C1 segment of cervical spinal cord (tissue), 14 donors: ENCODE measurements at places on chromosomes 6 and 20.

GRCh38 chr6:124078169-124078568, 274.5 kb downstream of the NKAIN2 start:
- DNase-seq, result no peak

GRCh38 chr20:17138237-17138636, 88.6 kb upstream of the PCSK2 start:
- DNase-seq, result no peak

GRCh38 chr6:169862892-169863525, 111.6 kb downstream of the ERMARD start:
- no peak for DNase-seq

- no peak for DNase-seq
Measured at GRCh38 chr6:39051399-39052122, 3.0 kb downstream of the GLP1R start.

DNA sequence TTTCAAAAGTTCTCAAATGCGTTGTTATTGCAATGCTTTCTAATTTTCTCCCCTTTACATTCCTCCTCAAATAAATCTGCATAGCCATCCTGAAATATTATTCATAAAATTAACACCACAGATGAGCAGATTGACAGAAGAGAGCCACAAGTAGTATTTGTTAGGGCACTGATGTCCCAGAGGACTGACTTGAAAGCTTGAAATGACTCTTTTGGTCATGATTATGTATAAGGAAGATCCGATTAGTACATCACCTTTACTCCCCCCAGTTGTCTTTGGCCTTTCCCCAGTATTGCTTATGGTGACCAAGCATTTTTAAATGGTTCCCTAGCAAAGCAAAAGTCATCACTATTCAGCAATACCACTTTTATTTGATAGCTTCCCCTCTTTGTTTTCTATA, 187.6 kb downstream of the ADAT2 start:
- no peak for DNase-seq

GRCh38 chr6:71556141-71556540, 267.5 kb downstream of the OGFRL1 start:
- DNase-seq, result no peak

DNA sequence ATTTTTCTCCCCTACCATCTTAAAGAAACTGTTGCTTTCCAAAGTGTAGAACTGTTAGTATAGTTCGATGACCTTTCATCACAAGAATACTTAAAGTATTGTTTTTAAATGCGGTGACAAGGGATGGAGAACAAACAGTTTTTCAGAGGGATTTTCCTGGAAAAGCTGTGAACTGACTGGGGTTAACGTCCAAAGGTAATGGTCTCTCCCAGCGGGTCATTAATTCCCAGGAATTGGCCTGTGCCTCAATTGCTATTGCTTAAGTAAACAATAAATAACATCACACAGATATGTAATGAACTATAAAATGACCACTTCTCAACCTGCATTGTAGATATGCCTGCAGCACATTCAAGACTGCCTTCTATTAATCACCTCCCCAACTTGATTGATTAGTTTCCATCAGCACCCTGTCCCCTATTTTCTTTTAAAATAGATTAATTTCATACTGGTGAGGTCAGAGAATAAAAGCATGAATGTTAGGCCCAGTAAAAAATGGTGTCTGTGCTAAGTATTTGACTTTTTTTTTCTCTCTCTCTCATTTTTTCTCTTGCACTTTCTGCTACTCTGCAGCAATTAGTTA, 268.2 kb downstream of the SAMD5 start:
- DNase-seq, result no peak

GRCh38 chr20:3712279-3712873, at the start of gene SIGLEC1:
SIGLEC1 (minus strand) TSS chr20:3712600; CDS start chr20:3707128, 5,472 bp downstream.
- peak; percentile 21 for DNase-seq

DNA sequence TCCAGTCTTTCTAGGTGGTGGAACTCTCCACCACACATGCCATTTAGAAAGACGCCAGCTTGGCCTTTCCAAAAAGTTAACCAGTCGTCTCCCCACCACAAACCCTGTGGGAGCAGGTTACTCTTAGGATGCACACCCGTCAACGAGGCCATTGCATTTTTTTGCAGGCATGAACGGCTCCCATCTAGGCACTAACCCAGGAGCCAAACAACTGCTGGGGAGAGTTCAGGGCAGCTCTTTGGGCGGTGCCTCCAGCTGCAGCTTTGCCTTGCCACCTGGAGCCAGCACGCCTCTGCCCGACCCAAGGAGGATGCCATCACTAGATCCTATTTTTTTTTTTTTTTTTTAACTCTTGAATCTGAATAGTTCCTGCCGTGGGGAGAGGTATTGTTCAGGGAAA, 39.9 kb downstream of the TBC1D7 start:
- no peak for DNase-seq

- no peak for DNase-seq
Measured at GRCh38 chr6:160412993-160413392, 64.8 kb downstream of the SLC22A3 start.

DNA sequence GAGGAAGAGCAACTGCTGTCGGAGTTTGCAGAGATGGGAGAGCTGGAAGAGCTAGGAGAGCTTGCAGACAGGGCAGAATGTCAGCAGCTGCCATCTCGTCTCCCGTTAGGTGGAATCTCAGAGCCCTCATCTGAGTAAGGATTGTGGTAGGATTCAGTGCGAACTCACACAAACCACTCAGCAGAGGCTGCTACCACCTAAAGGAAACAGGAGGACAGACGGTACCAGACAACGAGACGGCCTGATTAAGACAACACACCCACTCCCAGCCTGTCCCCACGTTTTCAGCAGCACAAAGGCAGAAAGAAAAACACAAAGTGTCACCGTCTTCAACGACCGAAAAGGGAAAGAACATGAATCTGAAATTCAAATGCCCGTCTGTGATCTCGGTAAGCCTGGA, 4.1 kb downstream of the LEMD2 start:
- DNase-seq, result no peak

DNA sequence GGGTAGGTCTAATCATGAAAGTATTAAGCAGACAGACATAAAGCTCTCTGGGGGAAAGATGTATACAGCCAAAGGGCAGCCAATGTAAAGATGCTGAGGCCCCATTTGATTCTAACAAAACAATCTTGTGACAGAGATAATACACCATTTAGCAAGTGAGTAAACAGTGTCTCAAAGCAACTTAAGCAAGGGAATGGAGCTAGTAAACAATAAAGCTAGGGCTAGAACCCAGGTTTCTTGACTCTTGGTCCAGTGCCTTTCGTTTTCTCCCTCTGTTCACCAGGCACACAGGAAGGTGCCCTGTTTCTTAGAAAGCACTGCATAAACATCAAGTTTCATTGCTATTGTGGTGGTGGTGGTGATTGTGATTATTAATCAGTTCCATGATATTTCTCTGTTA, 5.1 kb downstream of the ELOVL2 start:
- no peak for DNase-seq

GRCh38 chr6:67591910-67592309, 1043.2 kb upstream of the ADGRB3 start:
- DNase-seq, result no peak

DNA sequence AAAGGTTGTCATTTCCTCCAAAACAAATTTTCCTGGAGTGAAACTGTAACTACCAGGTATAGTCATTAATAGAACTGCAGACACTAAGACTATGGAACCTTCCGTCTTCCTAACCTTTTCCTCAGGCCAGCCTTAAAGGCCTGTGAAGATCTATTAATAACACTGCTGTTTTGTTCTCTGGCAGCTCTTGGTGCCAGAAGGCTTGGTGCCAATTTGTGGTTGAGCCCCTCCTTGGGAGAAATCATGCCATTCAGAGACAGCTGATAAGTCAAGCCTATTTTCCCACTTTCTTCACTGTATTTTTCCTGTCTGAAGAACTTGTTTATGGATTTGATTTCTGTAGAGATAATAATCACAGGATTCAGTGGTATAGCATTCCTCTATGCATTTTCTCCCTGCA, 64.8 kb downstream of the HCRTR2 start:
- DNase-seq, result no peak

- DNase-seq, result no peak
Measured at GRCh38 chr6:24306038-24306437, 51.8 kb downstream of the DCDC2 start.

- no peak for DNase-seq
Measured at GRCh38 chr6:45786355-45786781, 229.3 kb downstream of the CLIC5 start.

DNA sequence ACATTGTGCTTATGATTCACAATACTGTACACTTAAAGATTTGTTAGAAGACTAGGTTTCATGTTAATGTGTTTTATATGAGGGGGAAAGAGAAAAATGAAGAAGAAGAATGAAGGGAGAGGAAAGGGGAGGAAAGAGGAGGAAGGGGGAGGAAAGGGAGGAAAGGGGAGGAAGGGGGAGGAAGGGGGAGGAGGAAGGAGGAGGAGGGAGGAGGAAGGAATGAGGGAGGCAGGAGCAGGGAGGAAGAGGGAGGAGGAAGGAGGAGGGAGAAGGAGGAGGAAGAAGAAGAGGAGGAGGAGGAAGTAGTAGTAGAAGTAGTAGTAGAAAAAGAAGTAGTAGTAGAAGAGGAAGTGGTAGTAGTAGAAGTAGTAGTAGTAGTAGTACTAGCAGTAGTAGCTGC, 70.6 kb downstream of the COL21A1 start:
- no peak for DNase-seq

- no peak for DNase-seq
Measured at GRCh38 chr6:166502453-166502852, 84.0 kb downstream of the RAMACL start.

DNA sequence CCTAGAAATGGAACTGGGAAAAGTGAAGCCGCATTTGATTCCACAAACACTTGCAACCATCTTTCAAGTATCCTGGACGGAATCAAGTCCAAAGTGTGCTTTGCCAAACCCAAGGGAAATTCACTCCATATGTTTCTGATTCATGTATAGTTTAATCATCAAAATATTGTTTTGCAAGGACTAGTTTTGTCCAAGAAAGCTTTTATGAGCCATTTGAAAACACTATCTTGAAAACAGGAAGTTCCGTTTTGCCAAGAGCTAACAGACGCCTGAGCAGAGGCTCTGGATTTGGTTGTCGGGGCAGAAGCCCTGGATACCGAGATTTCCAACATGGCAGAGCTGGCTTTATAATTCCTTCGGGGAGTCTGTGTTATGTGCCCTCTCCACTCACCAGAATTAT, 251.1 kb downstream of the PHACTR1 start:
- no peak for DNase-seq

DNA sequence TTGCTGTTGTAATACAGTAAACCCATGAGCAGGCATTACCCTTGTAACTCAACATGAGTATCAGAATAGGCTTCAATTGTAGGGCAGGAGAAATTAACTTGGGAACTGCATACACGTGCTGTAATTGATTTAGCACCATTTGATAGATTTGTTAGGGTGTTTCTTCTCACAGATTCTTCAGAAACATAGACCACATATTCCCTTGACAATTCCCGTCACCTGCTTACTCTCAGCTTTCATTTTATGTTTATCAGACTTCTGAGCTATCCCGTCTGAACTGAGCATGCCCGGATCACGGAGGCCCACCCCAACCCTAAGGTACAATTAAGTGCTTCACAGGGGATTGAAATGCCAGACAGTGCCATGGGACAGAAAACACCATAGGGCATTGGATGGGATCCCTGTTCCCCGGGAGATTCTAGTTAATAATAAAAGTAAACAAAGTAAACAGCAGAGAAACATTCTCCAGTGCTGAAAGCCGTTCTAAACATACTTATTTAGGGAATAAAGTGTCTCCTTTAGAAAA, 179.7 kb downstream of the PHACTR1 start:
- DNase-seq, result no peak

- DNase-seq, result no peak
Measured at GRCh38 chr6:110404607-110405006, 10.8 kb downstream of the DDO start.

- no peak for DNase-seq
Measured at GRCh38 chr6:14110001-14110818, 7.4 kb upstream of the CD83 start.

DNA sequence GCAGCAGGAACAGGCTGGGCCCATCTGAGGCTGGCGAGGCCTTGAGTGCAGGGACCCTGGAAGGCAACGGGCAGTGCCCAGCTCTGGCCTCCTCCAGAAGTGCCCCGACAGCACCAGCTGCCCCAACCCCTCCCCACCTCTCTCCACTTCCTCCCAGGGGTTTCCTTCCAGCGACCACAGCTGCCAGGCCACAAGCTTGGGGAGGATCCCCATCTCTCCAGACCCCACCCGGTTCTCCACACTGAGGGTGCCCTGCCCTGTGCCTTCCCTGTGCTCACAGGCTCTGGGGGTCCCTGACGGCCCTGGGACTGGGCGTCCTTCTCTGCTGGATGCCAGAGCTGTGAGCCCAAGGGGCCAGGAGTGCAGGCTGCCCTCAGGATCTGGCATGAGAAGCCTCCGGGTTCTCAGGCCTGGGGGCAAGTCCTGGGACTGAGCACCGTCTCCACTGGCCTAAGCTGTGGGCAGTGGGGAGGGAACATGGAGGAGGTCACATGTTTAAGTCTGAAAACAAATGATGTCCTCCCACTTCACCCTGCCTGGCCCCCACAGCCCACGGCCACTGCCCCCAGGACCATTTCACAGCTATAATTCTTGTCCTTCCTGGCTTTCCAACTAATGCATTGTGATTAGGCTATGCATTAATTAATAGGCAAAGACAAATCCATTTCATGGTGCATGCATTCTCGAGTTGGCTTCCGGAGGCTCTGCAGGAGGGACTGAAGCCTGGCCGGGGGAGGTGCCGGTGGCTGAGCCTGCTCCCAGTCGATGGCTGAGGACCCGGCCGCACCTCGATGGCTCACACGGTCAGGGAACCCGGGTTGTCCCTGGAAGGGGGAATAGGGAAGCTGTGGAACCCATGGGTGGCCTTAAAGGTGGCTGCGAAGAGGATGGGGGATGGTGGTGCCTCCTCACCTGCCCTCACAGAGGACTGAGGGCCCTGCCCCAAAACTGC, 24.4 kb downstream of the BHLHE23 start:
- DNase-seq, result no peak

GRCh38 chr20:38098952-38099351, 65.4 kb downstream of the RPRD1B start:
- DNase-seq, result no peak

DNA sequence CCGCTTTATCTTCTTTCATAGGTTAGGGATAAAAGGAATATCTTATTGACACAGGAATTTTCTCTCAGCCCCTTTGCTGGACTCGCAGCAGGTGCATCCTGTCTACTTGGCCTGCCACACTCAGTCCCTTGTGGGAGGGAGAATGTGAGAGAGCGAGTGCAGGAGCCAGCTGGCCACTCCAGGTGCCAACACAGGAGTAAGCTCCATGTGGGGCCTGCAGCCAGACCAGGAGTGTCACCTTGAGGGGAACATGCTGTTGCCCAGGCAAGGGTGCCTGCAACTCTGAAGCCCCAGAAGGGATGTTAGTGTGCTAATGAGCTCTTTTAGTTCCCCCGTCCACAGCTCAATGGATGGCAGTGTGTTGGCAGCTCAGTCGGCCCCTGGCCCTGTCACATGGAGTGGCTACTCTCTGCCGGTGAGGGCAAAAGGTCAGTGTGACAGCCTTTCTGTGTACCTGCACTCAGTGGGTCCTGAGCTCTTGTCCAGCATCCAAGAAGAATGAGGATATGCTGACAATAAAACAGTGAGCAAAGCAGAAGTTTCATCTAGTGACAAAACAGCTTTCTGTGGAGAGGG, 57.1 kb downstream of the CRYBG1 start:
- no peak for DNase-seq
